ENCODE measurements at places on chromosomes 3 and 15.

GRCh38 chr3:134348524-134348923, 25.7 kb downstream of the AMOTL2 start:
- DNase-seq: no peak

DNA sequence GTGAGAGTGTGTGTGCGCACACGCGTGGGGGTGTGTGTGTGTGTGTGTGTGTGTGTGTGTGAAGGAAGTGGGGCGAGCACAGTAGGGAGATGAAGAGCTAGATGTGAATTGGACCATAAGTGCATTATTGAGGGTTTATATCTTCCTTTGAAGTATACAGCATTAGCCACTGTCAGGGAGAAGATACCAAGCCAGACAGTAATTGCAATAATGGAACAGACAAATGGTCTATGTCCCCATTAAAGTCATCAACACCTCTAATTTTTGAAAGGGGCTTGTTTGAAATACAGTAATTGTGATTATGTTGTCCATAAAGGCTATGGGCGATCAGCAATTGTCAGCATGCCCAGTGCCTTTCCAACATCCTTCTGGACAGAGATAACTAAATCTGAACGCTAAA, 429.2 kb upstream of the NR2F2 start:
- no peak for DNase-seq

DNA sequence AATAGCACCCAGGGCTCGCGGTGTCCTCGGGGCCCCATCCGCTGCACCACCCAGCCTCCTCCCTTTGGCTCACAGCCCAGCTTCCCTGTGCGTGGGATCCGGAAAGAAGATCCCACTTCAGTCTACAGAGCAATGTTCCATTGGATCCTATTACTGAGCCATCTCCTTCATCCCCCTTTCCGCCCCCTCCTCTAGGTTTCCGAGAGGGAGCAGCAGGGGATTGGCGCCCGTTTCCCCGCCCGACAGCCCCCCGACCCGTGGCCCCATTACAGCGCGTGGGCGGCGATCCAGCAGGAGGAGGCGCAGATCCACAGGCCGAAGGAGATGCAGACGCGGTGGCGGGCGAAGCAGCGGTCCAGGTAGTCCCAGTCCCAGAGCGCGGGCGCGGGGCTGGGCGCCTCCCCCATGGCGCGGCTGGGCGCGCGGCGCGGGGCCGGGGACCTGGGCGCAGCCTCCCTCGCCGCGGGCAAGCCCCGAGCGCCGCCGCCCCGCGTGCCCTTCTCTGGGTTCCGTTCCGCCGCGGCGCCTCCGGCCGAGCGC, 340 bp downstream of the TMEM44 start:
- peak; percentile 51 for DNase-seq

- no peak for DNase-seq
These were observed 22.5 kb upstream of the OTOL1 start for GRCh38 chr3:161474139-161474538.

- DNase-seq: no peak
These were observed 307.8 kb downstream of the GABRG3 start for GRCh38 chr15:27278761-27279160.

- DNase-seq: no peak
These were observed 27.2 kb downstream of the ACAA1 start for GRCh38 chr3:38109580-38110313.

- DNase-seq: no peak
These were observed 6.2 kb downstream of the PSMD6 start for GRCh38 chr3:64016941-64017620.

DNA sequence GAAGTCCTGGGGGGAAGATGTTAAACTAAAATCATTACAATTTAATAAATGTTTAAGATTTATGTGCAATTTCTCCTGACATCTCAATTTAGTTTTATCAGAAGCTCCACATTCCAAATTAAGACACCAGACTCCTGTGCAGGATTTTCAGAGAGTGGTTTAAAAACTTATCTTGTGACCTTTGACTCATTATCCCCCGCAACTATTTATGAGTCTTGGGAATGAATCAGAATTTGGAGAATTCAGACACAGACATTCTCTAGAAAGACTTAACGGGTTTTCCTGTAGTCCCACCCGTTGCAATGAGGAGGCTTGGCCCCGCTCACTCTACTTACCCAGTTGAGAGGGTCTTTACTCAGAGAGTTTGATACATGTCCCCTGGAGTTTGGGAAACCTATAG, 7.1 kb downstream of the OR5K2 start:
- no peak for DNase-seq

DNA sequence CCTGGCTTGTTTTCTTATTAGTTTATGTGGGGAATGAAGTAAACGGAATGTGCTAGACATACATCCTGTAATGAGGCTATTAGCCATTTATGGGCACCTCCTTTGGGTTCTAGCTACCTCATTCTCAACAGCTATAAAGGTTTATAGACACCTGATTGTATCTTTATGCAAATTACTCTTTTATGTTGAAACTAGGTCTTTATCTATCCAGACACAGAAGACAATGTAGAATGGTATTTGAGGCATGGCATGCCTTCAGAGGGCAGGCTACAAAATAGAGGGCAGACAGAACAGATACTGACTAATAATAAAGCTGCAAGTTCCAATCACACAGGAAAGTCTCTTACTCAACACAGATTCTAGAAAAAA, 27.1 kb downstream of the TBC1D2B start:
- no peak for DNase-seq
